Bone marrow (tissue), 2 donors: ENCODE measurements at places on chromosomes 11 and 22.

- DNase-seq, result no peak
These were observed 15.4 kb downstream of the FAM181B start for GRCh38 chr11:82718307-82718706.

GRCh38 chr11:38543311-38543710 is 1945.3 kb upstream of the RAG2 start:
- DNase-seq, result no peak

DNA sequence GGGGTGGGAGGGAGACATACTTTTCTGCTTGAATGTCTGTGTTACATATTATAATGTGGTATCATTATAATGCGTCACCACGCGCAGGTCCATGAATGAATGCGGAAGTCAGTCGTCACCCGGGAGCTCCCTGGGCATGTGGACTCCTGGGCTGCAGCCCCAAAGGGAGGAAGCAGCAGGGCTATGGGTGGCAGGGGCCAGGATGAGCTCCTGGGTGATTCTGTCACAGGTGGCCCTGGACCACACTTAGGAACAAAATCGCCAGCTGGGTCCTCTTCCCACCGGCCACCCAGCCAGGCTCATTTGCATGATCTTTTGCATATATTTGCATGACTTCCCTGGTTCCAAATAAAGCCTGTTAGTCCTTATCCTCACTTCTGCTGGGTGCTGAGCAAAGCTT is 51.2 kb downstream of the KCNJ4 start:
- DNase-seq, result no peak

DNA sequence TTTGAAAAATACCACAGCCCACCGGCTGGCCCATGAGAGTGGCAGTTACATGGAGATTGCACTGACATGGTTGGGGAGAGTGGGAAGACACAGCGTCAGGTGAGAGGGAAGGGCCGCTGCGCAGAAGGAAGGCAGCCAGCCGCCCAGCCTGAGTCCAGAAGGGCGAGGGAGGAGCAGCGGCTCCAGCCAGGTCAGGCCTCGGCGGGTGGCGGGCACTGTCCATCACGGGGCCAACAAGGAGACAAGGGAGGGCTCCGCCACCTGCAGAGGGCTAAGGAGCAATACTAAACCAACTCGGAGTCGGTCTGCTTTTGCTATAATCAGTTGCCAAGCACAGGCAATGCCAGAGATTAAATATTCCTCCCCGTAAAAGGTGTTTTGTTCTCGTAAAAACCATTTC is 384.5 kb downstream of the TBC1D22A start:
- no peak for DNase-seq

GRCh38 chr11:91066456-91067047 is 843.7 kb upstream of the CHORDC1 start:
- DNase-seq, result no peak

DNA sequence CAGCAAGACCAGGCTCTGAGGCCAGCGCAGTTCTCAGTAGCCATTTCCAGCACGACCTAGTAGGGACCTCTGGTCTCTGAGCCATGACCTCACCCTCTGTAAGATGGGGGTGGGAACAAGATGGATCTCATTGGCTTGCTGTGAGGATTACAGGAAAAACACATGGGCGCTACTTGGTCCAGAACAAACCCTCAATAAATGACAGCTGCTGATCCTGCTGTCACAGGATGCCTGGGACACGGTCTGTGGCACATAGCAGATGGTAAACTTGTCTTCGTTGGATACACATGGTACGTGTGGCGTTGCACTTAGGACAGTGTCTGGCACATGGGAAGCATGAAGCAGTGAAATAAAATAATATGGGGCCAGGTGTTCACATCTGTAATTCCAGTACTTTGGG is 4.5 kb upstream of the KCTD17 start:
- no peak for DNase-seq

- no peak for DNase-seq
These were observed 10.2 kb upstream of the FCHSD2 start for GRCh38 chr11:73152086-73152853.

GRCh38 chr11:109584001-109584972 is 162.3 kb downstream of the C11orf87 start:
- no peak for DNase-seq

GRCh38 chr22:39733191-39733590 is 160.4 kb downstream of the ENTHD1 start:
- no peak for DNase-seq

DNA sequence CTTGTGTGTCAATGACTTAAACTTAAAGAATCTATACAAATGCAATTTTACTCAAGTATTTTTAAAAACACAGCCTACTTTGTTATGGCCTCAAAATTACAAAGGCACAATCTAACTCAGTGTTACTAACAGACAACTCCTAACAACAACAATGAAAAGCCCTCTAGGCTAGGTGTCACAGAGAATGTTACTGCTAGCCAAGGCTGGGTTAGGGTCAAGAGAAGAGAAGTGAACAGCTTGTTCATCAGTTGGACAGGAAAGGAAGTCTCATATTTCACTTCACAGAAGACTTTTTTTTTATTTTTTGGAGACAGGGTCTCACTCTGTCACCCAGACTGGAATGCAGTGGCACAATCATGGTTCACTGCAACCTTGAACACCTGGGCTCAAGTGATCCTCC is 26.0 kb downstream of the CLDN25 start:
- DNase-seq, result no peak

DNA sequence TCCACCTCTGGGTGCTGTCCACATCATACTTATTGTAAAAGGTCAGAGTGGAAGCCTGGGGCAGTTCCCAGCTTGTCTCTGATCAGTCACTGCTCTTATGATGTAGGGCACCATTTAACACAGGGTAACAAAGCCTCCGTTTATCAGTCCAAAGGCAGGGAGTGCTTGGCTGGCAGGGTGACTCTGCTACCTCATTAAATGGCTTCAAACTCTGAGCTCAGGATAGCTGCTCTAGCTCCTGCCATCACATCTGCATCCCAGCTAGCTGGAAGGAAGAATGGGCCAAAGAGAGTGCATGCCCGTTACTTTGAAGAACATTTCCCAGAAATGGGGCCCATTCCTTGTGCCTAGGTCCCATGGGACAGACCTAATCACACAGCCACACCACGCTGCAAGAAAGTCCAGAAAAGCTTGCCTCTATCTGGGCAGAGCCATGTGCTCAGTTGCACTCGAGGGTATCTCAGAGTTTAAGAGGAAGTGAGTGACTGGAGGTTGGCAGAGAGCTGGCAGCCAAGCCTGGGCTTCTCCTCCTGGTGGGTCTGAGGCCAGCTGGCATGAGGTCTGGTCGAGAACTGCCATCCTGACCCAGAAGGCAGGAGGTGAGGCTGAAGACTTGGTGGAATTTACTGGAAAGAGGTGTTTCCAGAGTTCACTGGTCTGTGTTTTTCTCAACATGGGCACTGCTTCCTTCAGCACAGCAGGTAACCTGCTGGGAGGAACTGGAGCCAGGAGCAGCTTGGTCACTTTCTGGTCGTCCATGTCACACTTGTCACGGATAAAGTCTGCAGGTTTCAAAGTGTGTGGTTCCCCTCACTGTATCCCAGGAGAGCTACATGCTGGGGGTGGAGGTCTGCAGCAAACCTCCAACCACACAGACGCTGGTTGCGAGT is 935.7 kb downstream of the BRD1 start:
- DNase-seq, result no peak

DNA sequence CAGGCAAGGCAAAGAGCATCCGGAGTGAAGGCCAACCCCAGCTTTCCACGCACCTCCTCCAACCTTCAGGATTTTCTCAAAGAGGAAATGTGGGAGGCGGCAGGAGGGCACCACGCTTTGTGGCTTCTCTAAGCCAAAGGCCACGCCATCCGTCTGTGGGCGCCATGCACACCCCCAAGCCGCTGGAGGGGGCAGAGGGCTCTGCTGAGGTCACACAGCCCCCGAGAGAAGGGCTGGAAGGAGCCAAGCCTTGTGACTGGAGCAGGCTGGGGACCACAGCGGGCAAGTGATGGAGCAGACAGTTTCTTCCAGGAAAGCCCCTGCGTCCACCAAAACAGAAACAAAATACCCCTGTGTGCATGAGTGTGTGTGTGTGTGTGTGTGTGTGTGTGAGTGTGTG is 527.4 kb downstream of the BRD1 start:
- no peak for DNase-seq

DNA sequence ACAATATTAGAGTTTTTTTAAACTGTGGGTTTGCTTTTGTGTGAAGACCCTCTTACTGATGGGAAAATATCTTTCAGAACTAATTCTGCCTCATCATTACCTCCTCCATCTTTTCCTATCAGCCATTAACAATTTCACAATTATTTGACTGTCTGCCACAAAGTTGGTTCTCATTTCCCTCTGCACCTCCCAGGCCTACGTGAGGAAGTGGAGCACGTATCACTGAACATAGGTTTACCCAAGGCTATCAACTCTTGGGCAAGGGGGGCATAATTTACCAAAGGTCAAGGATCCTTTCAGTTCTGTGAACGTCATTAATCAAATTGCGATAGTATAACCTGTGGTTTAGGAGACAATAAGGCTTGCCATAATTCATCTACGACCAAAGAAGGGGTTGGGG is 60.0 kb downstream of the LIF start:
- DNase-seq, result no peak

DNA sequence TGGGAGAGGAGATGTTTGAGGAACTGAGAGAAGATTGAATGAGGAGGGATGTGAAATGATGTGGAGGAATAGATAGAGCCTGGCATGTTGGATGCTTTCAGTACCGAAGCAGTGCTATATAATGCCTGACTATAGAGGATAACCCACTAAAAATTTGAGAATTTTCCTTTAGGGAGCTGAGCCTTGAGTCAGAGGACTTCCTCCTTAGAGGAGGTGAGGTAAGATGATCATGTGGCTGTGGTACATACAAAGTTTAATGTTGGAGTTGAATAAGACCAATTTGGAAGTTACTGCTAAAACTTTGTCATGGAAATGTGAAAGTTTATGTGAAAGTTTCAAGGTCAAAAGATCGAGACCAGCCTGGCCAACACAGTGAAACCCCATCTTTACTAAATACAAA is 66.9 kb downstream of the YAP1 start:
- no peak for DNase-seq

- no peak for DNase-seq
These were observed 32.9 kb upstream of the CLMP start for GRCh38 chr11:123227763-123228495.

- DNase-seq, result no peak
These were observed 4.0 kb downstream of the MYO18B start for GRCh38 chr22:25746012-25746373.

GRCh38 chr11:111309215-111309915 is 11.0 kb downstream of the POU2AF3 start:
- no peak for DNase-seq

- no peak for DNase-seq
These were observed 6.9 kb downstream of the CADM1 start for GRCh38 chr11:115497303-115497702.

GRCh38 chr11:64180891-64181290 is 5.1 kb upstream of the STIP1 start:
- no peak for DNase-seq

- DNase-seq, result no peak
These were observed 69.5 kb downstream of the ZNRF3 start for GRCh38 chr22:28952857-28953256.

GRCh38 chr11:102662607-102663006 is 37.5 kb upstream of the MMP20 start:
- no peak for DNase-seq

- no peak for DNase-seq
These were observed 17.5 kb downstream of the ADORA2A start for GRCh38 chr22:24444729-24445466.

DNA sequence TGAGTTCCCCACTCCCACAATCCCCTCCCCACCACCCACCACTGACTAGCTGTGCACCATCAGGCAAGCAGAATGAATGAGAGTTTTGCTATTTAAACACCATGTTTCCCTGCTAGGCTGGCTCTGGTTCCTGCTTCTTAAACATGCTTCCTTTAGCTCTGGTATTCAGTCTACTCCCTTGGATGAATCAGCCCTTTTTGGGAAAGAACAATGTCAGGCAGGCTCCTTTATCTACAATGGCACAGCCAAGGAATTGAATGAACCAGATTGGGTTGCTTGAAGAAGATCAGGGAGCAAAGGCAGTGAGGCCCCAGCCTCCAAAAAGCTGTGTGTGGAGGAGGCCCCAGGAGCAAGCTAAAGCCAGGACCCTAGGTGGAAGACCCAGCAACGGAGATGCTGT is 92.9 kb upstream of the ISX start:
- no peak for DNase-seq

DNA sequence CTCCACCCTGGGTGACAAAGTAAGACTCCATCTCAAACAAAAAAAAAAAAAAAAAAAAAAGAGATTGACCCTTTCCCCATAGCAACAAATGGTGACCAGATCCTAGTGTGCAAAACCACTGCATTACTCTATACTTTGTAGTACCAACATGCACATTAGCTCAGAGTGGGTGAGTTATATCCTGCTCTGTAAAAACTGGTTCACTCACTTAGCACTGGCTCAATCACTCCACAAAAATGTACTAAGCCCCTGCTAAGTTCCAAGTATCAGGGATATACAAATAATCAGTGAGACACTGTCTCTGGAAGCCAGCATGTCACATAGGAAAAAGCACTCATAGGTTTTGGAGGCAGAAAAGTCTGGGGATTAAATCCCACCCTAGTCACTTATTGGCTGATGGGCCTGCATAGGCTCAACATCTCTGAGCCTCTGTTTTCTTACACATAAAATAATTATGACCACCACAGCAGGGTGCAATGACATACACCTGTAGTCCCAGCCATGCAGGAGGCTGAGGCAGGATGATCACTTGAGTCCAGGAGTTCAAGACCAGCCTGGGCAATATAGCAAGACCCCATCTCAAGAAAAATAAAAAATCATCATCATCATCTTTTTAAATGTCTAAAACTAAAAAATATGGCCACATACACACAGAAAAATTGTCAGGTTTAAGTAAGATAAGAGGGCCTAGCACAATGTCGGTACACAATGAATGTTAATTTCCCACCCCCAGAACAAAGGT is 11.9 kb downstream of the FAM168A start:
- DNase-seq, result no peak

- no peak for DNase-seq
These were observed 129.5 kb upstream of the SESN3 start for GRCh38 chr11:95360377-95361075.

- no peak for DNase-seq
These were observed 559 bp upstream of the RNF141 start for GRCh38 chr11:10541561-10541930.

DNA sequence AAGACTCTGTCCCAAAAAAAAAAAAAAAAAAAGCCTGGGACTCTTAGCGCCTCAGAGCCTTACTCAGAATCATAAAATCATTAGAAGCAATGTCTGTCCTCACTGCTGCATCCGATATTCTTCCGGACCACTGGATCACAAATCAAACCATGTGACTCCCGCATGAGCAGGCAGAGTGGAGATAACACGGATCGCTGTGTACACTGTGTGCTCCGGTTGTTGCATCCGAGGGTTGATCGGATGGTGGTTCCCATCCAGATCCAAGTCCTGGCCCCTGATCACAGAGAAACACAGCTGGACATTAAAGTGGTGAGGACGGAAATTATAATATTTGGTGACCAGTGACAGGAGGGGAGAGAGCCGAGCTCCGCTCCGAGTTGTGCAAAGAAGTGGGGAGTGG is 9.7 kb upstream of the TXNRD2 start:
- no peak for DNase-seq

DNA sequence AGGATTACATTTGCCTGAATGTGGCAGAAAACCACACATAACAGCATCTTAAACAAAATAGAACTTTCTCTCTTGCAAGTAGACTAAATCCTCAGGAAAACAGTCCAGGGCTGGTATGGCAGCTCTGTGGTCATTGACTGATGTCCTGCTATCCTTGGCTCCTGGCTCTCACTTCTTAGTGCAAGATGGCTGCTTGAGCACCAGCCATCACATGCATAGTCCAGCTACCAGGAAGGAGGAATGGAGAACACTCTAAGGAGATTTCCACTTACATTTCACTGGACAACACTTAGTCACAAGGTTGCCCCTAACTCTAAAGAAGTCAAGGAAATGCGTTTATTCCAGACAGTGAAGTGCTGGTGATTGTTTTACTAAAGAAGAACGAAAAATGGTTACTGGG is 13.6 kb downstream of the RIBC2 start:
- DNase-seq, result no peak
